Stomach (tissue), 19 donors: ENCODE measurements at places on chromosomes 2 and 18. TPM values are rescaled to one million over a fixed set of nuclear protein-coding genes. Genes with fewer than 3 reads are reported as not detected.

DNA sequence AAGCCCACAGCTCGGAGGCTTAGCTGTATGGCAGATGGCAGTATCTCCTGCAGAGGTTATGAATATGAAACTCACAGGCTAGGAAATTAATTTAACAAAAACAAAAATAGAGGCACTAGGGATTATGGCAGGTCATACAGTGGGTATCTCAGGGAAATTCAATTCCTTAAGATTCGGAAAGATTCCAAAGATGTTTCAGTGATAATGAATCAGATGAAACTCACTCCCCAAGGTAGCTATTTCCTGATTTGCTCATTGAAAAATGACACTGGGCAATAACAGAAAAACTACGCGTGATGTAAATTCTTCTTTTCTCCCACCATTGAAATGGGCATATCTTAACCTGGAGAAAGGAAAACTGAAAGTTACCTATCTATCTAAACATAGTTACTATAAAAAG lies 414.1 kb downstream of the STK39 start:
- no peak overlapping the region for H3K4me3 ChIP-seq
- no peak for DNase-seq
- no peaks in the 10 kb centered on the region for H3K36me3 ChIP-seq

DNA sequence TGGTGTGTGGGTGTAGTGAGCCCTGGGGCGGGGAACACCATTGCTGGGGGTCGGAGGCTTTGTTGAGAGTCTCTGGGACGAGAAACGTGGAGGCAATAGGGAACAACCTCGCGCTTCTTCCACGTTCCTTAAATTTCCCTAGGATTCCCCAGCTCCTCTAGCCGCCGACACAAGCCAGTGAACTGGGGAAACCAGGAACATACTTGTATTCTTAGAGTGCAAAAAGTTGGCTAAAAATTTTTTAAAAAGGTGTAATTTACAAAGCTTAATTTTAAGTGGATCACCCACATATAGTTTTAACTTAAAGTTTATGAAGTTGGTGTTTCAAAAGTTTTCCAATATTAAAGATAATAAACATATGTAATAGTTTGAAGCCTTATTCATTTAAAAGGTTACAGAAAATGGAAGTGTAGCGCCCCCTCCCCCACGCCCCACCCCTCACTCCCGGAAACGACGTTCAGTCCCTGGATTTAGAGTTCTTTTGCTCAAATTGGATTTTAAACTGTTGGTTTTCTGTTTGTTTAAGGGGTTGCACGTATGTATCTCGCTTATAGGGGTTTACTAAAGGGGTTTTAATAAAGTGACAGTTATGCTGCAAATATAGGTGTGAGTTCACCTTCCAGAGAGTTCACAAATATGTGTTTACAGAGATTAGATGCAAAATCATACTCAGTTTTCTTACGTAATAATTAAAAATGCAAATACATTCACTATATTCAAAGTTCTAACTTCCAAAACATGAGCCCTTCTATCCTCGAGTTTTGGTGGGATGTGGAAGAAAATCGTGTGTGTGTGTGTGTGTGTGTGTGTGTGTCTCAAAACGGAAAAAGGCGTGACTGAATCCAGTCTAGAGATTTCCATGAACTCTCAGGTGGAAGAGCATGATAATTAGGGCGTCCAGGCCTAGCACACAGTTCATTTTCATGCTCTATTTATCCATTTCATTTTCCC lies 872 bp downstream of the DSG2 start:
- peak overlapping the region; percentile 86 for H3K27ac ChIP-seq
- H3K4me3 ChIP-seq: peak overlapping the region; percentile 70
- H3K36me3 ChIP-seq: no peaks in the 10 kb centered on the region
- no peaks in the 10 kb centered on the region for H3K4me1 ChIP-seq
- H3K27me3 ChIP-seq: peaks cover 13% of the 10 kb centered on the region

DNA sequence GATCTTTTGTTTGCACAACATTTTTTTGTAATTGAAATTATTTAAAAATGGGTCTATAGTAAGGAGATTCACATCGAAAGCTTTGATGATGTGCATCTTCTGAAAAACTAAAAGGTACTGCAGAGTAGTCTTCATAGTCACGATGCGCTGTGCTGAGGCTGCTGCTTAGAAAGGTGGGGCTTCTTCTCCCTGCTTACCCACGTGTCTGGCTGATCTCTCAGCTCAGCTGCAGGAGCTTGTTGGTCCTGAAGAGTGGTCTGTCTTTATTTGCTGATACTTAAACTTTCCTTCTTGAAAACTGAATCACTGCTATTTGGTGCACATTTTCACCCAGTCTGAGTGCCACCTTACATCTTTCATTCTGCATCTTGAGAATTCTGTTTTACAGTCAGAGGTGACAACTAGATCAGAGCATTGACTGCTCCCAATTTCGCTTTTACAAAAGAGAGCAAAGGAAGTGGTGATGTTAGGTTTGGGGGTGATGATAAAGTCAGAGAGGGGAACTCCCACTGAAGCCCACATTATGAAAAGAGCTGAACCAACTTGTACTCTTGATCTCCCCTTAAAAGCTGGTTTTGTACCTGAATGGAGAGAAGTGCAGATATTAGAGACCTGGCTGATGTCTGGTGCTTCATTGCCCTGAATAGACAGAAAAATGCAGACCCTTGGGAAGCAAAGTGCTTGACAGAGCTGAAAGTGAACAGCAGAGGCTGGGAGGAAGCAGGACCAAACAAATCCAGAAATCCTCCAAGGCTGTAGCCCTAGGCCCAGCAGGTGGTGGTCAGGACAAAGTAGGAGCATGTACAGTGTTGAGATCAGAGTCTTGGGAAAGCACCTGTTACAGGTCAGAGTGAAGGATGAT lies 984.5 kb downstream of the TSN start:
- H3K27me3 ChIP-seq: no peaks in the 10 kb centered on the region
- no peak for DNase-seq
- H3K4me1 ChIP-seq: no peaks in the 10 kb centered on the region
- H3K27ac ChIP-seq: no peak overlapping the region
- no peaks in the 10 kb centered on the region for H3K36me3 ChIP-seq

The FBXO48 gene
- 0.45 TPM for total RNA-seq

DNA sequence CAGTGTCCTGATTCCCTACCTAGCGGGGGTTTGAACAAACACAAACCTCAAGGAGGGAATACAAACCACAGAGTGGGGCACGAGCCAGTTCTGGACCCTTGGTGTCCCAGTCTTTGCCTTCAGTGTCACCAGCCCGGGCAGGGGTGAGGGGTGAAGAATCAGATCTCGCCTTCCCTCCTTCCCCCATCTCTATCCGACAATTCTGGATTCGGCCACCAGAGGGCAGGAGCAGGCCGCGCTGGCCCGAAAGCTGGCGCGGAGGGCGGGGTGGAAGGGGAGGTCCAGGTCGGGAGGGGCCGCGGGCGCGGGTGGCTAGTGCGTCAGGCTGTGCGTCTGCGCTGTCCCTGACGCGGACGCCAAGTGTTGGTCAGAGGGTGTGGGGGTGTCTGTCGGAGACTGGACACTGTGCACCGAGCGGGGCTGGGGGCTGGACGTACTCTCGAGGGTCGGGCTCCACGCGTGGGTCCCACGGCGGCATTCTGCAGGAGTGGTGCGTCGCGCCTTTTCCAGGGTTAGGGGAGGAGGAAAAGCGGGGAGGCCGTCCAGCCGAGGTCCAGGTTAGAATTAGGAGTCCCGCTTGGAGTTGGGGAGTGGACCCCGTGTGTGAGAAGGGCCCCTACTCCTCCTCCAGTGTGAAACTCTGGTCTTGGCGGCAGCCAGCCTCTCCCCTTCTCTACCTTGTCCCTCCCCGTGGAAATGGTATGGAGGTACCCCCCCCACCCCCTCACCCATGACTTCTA lies 2.9 kb upstream of the CRYBA2 start:
- peaks cover 58% of the 10 kb centered on the region for H3K4me1 ChIP-seq
- H3K27me3 ChIP-seq: peaks cover 100% of the 10 kb centered on the region
- H3K36me3 ChIP-seq: no peaks in the 10 kb centered on the region

The FIGN gene
- total RNA-seq: 6.6 TPM

GRCh38 chr2:9681427-9681817 lies 50.6 kb upstream of the YWHAQ start:
- no peak for DNase-seq
- H3K27ac ChIP-seq: no peak overlapping the region
- H3K4me3 ChIP-seq: no peak overlapping the region
- H3K36me3 ChIP-seq: no peaks in the 10 kb centered on the region
- no peaks in the 10 kb centered on the region for H3K4me1 ChIP-seq

- peak; percentile 36 for DNase-seq
- no peaks in the 10 kb centered on the region for H3K27me3 ChIP-seq
- H3K4me3 ChIP-seq: no peak overlapping the region
- H3K36me3 ChIP-seq: no peaks in the 10 kb centered on the region
- peaks cover 9% of the 10 kb centered on the region for H3K4me1 ChIP-seq
Measured at GRCh38 chr2:100603948-100604633, 41.3 kb downstream of the PDCL3 start.

- H3K4me3 ChIP-seq: no peak overlapping the region
- no peaks in the 10 kb centered on the region for H3K36me3 ChIP-seq
- peaks cover 7% of the 10 kb centered on the region for H3K4me1 ChIP-seq
- H3K27me3 ChIP-seq: no peaks in the 10 kb centered on the region
- H3K27ac ChIP-seq: no peak overlapping the region
- no peak for DNase-seq
Measured at GRCh38 chr2:42843131-42843530, 50.7 kb upstream of the HAAO start.

The MALL gene
- total RNA-seq: 8.6 TPM

- peaks cover 7% of the 10 kb centered on the region for H3K4me1 ChIP-seq
- no peaks in the 10 kb centered on the region for H3K27me3 ChIP-seq
- no peak for DNase-seq
- no peak overlapping the region for H3K27ac ChIP-seq
Measured at GRCh38 chr18:10659000-10659399, 133.2 kb downstream of the NAPG start.

The ST6GAL2 gene
- 9.0 TPM for total RNA-seq

- no peak for DNase-seq
- no peaks in the 10 kb centered on the region for H3K36me3 ChIP-seq
- H3K27ac ChIP-seq: no peak overlapping the region
- H3K27me3 ChIP-seq: no peaks in the 10 kb centered on the region
Measured at GRCh38 chr2:44713170-44713569, 228.3 kb upstream of the SIX3 start.

The IL1RN gene
- 0.87 TPM for total RNA-seq

The IL18RAP gene
- not detected for total RNA-seq

DNA sequence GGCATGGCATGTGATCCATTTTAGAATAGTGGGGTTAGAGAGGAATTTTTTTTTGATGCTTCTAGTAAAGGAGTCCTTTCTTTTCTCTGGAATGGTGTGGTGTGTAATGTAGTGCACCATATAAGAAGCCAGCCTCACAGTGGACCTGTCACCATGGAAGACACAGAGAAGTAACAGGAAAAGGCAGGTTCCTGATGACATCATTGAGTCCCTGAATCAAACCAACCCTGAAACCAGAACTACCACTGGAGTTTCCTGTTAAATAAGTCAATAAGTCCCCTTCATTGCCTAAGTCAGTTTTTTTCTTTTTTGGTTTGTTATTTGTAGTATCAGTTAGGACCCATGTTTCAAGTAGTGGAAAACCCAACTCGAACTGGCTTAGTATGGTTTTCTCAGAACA lies 11.9 kb downstream of the ADCYAP1 start:
- DNase-seq: no peak
- no peaks in the 10 kb centered on the region for H3K4me1 ChIP-seq
- no peaks in the 10 kb centered on the region for H3K27me3 ChIP-seq

The SYT4 gene
- total RNA-seq: 11.6 TPM

DNA sequence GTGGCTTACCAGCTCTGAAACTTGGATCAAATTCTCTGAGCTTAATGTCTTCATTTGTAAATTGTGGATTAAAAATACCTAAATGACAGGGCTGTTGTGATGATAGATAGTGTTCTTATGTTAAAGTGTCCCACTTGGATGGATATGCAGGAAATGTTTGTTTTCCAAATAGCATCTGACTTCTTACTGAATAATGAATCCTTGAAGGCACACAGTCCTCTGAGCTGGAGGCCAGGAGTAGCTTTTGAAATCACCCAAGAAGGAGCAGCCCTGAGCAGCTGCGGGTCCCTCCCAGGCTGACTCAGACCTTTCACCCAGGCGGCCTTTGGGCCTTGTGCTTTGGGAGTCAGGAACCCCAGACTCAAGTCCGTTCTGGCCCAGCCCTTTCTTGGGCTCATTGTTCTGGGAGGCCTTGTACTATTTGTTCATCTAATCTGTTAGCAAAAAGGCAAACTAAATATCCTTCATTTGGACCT lies 173.0 kb upstream of the GATA6 start:
- no peaks in the 10 kb centered on the region for H3K36me3 ChIP-seq
- H3K27me3 ChIP-seq: no peaks in the 10 kb centered on the region
- peak overlapping the region; percentile 82 for H3K27ac ChIP-seq
- DNase-seq: peak; percentile 84

The GPBAR1 gene
- total RNA-seq: 4.6 TPM

The C2orf78 gene
- not detected for total RNA-seq

The ZAP70 gene
- 66.3 TPM for total RNA-seq

- H3K27ac ChIP-seq: no peak overlapping the region
- H3K4me1 ChIP-seq: peaks cover 4% of the 10 kb centered on the region
- H3K36me3 ChIP-seq: peaks cover 84% of the 10 kb centered on the region
Measured at GRCh38 chr2:27058210-27058609, 6.7 kb downstream of the AGBL5 start.

DNA sequence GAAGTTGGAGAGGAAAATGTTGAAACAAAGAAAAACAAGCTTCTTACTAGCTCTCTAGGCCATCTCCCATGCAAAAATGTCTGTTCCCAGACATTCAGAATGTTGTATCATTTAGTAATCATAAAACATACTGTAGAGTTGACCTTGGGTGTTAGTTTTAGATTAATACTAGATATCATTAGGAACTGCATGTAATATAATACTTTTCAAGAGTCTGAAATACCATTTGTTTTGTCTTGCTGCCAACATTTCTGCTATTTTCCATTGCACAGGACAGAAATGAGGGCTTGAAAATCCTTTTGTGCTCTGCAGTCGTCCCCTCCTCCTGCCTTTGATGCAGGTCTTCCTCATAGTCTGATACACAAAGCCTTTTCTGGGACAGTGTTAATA lies 89.5 kb upstream of the RBMS1 start:
- no peak overlapping the region for H3K4me3 ChIP-seq
- H3K27ac ChIP-seq: peak overlapping the region; percentile 20
- H3K4me1 ChIP-seq: peaks cover 16% of the 10 kb centered on the region
- peak; percentile 79 for DNase-seq
- H3K27me3 ChIP-seq: no peaks in the 10 kb centered on the region

DNA sequence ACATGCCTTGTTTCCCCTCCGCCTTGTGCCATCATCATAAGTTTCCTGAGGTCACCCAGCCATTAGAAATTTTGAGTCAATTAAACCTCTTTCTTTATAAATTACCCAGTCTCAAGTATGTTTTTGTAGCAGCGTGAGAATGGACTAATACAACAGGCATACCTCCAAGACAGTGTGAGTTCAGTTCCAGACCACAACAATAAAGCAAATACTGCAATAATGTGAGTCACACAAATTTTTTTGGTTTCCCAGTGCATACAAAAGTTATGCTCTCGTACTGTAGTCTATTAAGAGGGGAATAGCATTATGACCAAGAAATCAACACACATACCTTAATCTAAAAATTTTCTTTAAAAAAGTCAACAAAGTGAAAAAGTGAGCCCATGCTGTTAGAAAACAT lies 217.2 kb downstream of the NR4A2 start:
- DNase-seq: no peak
- H3K27ac ChIP-seq: no peak overlapping the region
- no peaks in the 10 kb centered on the region for H3K36me3 ChIP-seq
- no peak overlapping the region for H3K4me3 ChIP-seq
- H3K27me3 ChIP-seq: no peaks in the 10 kb centered on the region
